ENCODE measurements at places on chromosomes 5 and 9. TPM values are rescaled to one million over a fixed set of nuclear protein-coding genes. Genes with fewer than 3 reads are reported as not detected.
A peak's percentile ranks its signal among the peaks of the same experiment; 100 is the strongest.

TUSC1 gene
- 11.7 TPM for total RNA-seq

ADAMTS19 gene
- total RNA-seq, result not detected

- no peak for DNase-seq
These were observed 61.6 kb upstream of the NEURL1B start for GRCh38 chr5:172579403-172579990.

- peak; percentile 65 for DNase-seq
These were observed 18.1 kb upstream of the ICE1 start for GRCh38 chr5:5404381-5404780.

TMEM171 gene
- total RNA-seq, result 65.9 TPM

- DNase-seq, result no peak
These were observed 9.3 kb downstream of the TPPP start for GRCh38 chr5:683551-684481.

GRCh38 chr9:136700959-136701667 is 11.3 kb upstream of the DIPK1B start:
- DNase-seq, result no peak

PCDHB5 gene
- total RNA-seq, result 0.63 TPM

GRCh38 chr5:139648205-139649081 is at the start of gene CXXC5:
Gene CXXC5 (plus strand): TSS chr5:139648349. CDS start chr5:139680524, 32,175 bp downstream.
- peak; percentile 84 for DNase-seq

DNA sequence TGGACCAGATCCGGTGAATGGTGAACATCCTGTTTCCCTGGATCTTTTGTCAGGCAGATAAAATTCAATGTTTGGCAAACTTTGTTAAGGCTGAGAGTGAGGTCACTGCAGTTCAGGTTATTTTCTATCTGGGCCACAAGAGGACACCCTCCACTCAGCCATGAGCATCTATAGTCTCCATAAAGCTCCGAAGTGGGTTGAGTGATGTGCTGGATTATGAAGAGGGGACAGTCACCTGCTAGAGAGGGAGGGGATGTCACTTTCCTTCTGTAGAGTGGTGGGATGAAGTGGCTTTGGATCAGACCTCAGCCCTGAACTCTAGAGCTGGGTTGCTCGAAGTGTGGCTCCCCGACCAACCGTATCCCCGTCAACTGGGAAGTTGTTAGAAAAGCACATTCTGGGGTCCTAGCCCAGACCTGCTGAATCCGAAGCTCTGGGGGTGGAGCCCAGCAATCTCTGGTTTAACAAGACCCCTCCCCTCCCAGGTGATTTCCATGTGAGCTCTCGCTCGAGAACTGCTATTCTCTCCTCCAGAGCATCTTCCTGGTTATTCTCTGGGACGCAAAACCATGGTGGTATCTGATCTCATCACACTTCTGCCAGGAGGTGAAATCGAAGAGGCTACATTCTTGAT is 31.8 kb upstream of the FGF1 start:
- DNase-seq, result peak; percentile 50

CDKN2A gene
- 310 TPM for total RNA-seq

Data from LHCN-M2 (cell line).